ENCODE measurements at places on chromosomes 6 and 20. TPM values are rescaled to one million over a fixed set of nuclear protein-coding genes. Genes with fewer than 3 reads are reported as not detected.

MTCH1 gene
- 113 TPM for total RNA-seq

HLA-DRA gene
- 30.7 TPM for total RNA-seq

CFAP61 gene
- 0.71 TPM for total RNA-seq

MYLK2 gene
- total RNA-seq = 39.5 TPM

TAPBP gene
- 16.0 TPM for total RNA-seq

ESR1 gene
- 0.44 TPM for total RNA-seq

MTO1 gene
- 23.9 TPM for total RNA-seq

C4B gene
- total RNA-seq = 15.6 TPM

IP6K3 gene
- 27.8 TPM for total RNA-seq

COX4I2 gene
- 11.4 TPM for total RNA-seq

SRMS gene
- total RNA-seq = not detected

SLC22A7 gene
- total RNA-seq = not detected

NNAT gene
- total RNA-seq = 372 TPM

ARMC2 gene
- 3.6 TPM for total RNA-seq

RNGTT gene
- total RNA-seq = 16.4 TPM

ROS1 gene
- total RNA-seq = 0.04 TPM

KIF6 gene
- total RNA-seq = 1.1 TPM

VGLL2 gene
- total RNA-seq = 28.2 TPM

SLC25A27 gene
- 18.6 TPM for total RNA-seq

ECT2L gene
- total RNA-seq = 0.09 TPM

ANGPT4 gene
- 0.04 TPM for total RNA-seq

CEP85L gene
- total RNA-seq = 41.9 TPM

FRK gene
- total RNA-seq = 0.40 TPM

ZSCAN26 gene
- total RNA-seq = 24.6 TPM

KATNA1 gene
- total RNA-seq = 24.1 TPM

OLIG3 gene
- total RNA-seq = not detected

FNDC11 gene
- 0.09 TPM for total RNA-seq

XKR7 gene
- total RNA-seq = 0.04 TPM

PTGIS gene
- 23.8 TPM for total RNA-seq

DTD1 gene
- total RNA-seq = 22.9 TPM

LY6G6D gene
- total RNA-seq = 0.58 TPM

SIRPB2 gene
- 0.84 TPM for total RNA-seq

CST11 gene
- total RNA-seq = not detected

ELOVL4 gene
- 2.7 TPM for total RNA-seq

RNF39 gene
- not detected for total RNA-seq

C6orf163 gene
- total RNA-seq = 3.8 TPM

TNNC2 gene
- 3,356 TPM for total RNA-seq

MCCD1 gene
- not detected for total RNA-seq

SMPD2 gene
- 5.9 TPM for total RNA-seq

HLA-DQA1 gene
- 2.6 TPM for total RNA-seq

PRR18 gene
- total RNA-seq = 0.22 TPM

Measured in muscle of leg (tissue), 16 donors.